NCI-H1092 treated with DMSO at 0.1 percent for 48 hours (cell line): ENCODE measurements at places on chromosomes 2 and 18.

- no peak for DNase-seq
Measured at GRCh38 chr2:80185091-80185490, 119.5 kb downstream of the LRRTM1 start.

GRCh38 chr2:74939919-74940812, 18.3 kb upstream of the POLE4 start:
- DNase-seq, result no peak

DNA sequence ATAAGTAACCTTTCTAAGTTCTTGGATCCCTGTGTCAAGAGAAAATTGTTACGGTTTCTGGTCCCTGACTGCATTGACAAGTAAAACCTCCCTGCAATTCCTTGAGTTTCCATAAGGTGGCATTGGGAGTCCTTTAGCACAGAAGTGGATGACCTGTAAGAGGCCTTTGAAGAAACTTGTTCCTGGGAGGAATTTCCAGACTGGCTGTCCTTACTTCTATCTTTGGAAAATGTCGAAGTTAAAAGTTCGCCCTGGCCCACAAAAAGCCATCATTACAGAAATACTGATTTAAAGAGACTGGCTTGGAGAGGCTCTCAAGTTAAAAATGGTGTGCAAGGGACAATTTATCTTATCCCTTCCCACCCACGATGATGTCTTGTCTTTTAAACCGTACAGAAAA, 218.4 kb downstream of the CDH20 start:
- peak; percentile 64 for DNase-seq

DNA sequence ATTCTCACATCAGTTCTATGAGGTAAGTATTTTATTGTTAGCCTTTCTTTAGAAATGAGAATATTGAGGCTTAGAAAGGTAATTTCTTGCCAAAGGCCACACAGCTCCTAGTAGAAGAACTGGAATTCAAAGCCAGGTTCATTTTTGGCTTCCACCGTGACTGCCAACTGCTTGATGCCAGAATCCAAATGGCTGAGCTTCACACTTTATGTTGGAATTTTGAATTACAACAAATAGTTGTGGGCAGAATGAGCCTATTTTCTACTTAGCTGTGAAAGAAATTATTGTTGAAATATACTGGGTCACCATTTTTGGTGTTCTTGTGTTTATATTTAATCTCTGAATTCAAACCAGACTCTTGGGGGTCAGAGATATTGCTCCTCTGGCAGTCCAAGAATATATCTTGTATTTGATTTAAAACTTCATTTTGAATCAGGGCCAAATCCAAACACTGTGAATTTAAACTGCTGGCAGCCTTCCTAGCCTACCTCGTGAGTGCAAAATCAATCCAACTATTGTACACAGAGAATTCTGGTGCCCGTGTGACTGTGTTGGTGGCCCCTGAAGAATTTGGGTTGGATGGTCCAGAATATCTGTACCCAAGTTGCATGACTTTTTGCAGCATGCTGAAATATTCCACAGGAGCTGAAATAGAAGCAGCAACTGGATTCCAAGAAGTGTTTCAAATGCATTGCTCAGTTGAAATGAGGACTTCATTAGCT, 35.6 kb upstream of the LPIN1 start:
- DNase-seq, result peak; percentile 6

DNA sequence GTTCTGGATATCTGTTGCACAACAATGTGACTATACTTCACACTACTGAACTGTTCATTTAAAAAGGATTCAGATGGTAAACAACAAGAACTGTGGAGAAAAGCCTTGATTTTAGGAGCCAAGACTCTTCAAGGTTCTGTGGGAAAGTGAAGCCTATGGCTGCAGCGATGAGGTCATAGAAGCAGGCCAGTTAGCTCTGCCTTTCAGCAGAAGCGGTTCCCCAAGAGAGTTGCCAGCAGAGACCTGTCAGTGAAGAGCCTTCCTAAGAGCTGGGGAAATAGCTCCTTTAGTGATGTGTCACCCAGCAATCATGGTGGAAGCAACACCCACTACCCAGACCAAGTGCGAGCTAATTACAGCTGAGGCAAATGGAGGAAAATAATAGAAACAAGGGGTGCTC, 346.5 kb upstream of the ETAA1 start:
- no peak for DNase-seq

DNA sequence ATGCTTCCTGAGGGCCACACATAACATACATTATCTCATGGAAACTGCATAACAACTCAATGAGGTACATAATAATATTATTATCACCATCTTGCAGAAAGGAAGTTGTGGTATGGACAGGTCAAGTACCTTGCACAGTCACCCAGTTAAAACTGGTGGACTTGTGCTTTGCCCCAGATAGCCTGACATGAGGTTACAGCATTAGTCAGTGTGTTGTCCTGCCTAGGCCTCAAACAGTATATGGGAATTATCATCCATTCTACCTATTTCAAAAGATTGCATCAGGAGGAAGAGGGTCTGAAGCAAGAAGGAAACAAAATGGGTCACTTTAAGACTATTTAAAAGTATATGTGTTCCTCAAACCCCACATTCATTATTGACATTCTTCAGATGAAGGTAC, 5.4 kb upstream of the ANTXR1 start:
- DNase-seq, result no peak

DNA sequence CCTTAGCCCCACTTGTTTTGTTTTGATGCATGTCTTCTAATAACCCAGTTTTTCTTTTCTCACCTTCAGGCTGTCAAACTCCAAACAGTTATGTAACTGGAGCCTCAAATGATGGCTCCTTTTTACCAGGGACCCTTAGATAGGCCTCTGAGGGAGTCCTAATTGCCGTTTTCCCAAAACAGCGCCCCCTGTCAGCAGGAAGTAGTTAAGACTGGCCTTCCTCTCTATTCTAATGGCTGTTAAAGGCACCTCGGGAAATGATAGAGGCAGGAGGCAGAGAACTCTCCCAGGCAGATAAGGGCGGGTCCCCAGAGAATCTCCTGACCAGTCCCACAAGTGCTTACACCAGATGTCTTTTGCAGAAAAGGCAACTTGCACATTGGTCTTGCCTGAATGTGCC, 123.2 kb downstream of the KCNS3 start:
- no peak for DNase-seq

DNA sequence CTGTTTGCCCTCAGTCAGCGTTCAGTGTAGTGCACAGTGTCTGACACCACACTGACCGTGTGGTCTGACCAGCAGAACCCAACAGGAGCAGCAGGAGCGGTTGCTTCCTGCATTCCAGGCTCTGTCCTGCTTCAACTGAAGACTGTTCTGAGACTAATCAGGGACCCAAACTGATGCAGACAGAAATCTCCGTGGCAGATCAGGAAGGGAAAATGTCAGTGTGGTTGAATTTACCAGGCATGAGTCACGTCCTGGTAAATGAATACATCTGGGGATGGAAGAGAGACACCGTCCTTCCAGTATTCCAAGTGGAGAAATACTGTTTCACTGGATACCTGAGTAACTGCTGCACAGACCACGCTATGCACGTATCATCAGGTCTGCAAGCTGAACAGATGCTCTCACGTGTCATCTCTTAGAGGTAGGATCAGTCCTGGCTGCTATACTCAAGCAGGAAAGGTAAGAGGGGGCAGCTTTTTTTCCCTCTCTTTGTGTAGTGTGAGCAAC, 223.6 kb upstream of the EPAS1 start:
- no peak for DNase-seq

GRCh38 chr2:121442889-121443288, 87.8 kb upstream of the RNU4ATAC start:
- DNase-seq, result no peak

DNA sequence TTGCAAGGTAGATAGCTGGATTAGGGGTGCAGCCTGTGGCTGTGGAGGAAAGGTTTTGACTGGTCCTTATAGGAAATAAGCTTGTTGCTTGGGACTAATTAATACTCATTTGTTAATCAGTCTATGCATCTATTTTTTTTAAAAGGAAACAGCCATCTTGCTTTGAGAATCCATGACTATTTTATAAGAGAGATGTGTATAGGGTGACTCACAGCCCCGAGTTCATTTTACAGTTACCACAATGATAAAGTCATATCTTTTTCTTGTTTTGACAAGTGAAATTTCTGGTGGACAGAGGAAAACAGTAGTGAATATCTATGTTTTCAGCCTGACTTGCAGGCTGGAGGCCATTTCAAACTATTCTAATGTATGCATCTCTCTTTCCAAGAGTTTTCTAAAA, 193.5 kb upstream of the CCDC68 start:
- no peak for DNase-seq

DNA sequence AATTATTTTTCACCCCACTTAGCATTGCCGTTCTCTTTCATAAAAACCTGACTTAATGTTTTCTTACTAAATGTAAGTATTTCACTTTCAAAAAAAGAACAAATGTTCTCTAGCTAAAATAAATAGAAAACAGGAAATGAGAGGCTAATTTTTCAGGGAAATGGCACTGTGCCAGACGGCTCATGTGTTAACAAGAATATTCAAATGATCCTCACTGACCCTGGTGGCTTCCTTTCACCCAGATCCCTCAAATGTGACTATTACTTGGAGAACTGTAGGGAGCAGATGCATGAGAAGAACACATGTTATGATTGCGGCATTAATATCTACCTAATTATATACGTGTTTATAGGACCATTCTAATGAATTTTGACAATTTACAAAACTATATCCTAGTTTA, 827.7 kb downstream of the SOCS6 start:
- no peak for DNase-seq

DNA sequence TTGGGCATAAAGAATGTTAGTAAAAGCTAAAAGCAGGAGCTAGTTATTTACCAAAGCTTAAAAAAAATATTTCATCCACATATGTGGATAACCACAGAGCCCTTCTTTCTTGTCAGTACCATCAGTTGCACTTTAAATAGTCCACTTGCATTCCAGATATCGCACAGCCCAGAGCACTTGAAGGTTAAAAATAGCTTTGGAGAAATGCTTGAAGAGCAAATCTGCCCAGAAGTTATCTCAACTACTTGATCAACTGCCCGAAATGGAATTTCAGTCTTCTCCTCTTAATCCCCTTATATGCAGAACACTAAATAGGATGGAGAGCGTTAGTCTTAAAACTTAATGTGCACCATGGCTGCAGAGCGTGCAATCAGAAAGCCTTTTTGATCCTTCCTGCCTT, 148.3 kb downstream of the PLEKHA3 start:
- no peak for DNase-seq

GRCh38 chr2:109423556-109424359, 190.0 kb downstream of the SEPTIN10 start:
- DNase-seq, result no peak

GRCh38 chr2:150136401-150136800, 351.1 kb downstream of the RND3 start:
- no peak for DNase-seq

DNA sequence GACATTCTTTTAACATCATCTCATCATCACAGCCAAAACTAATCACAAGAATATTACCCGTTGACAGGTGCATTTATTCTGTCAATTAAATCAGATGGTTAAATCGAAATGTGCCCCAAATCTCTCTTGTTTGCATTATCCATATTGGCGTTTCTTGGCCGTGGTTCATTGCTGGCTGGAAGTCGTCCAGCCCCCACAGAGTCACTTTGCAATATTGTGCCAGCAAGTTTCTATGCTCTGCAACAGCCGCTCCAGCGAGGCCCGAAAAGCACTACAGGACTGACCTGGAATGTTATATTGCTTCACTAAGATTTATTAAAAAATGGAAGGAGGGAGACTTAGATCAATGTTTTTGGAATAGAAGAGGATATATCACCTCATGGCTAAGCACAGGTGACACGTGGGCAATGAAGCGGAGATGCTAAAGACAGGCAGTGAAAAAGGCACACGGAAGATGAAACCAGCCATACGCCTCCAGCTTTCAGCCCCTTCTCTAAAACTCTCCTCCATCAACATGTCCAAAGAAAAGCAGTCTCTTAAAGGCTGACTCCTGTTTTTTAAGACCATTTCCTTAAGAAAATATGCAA, 176.8 kb upstream of the VRK2 start:
- DNase-seq, result peak; percentile 72

- DNase-seq, result no peak
Measured at GRCh38 chr2:157053876-157054275, 203.6 kb upstream of the GALNT5 start.

DNA sequence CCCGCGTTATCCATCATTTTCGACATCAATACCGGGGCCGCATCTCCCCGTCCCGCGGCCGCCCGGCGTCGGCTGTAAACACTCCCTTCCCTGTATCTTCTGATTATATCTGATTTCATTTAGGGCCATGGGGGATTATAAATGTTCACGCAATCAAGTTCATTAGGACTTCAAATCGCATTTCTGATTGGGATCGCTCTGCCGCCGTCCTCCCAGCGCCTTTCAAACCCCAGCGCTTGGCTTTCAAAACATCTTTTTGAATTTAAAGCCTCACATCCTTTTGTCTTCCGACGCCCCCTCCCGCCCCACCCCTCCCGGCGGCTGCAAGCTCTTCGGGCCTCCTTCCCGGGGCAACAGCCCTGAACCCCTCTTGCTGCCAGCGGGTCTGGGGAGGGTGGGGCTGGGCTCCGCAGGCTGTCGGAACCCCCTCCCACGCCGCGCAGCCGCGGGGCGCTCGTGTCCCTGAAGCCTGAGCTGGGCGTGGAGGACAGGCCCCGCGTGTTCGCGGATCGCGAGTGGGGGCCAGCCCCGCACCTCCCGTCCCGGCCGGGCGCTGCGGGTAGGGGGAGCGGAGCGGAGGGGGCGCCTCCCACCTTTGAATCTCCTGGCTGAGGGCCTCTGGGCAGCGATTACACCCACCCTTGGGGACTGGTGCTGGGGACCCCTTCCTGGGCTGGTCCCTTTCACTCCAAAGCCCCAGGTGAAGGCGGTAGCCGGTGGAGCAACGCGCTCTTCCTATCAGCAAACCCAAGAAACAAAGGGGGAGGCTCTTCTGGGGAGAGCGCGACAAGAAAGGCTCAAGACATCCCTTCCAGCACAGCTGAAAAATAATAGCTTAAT, 11.3 kb upstream of the GBX2 start:
- DNase-seq, result no peak

DNA sequence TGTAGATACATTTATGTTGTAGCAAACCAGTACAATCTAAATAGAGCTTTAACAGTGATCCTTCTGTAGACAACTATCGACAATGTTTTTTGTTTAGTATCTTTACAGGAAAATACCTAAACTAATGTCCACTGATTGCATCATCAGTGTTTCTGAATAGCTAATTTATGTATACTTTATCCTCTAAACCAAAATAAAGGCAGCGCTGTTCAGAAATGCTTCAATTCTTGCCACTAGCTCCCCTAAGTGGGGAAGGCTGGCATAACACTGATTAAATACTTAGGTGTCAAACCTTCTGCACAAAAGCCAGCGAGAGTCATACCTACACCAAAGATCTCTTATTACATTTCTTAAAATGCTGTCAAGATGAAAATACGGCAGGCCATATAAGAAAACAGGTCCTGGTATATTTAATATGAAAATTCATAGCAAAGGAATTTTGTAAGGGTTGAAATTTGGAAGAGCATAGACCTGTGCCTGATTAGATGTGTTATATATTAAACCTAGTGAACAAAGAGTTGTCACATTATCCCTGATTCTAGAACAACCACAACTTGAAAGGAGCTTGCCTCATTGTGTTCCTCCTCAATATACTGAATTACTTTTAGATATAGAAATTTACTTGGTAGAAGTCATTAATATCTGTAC, 1693.4 kb upstream of the SLC39A10 start:
- DNase-seq, result peak; percentile 24

- DNase-seq, result no peak
Measured at GRCh38 chr2:112529757-112530156, 12.5 kb upstream of the POLR1B start.

GRCh38 chr2:96161898-96162297, 16.7 kb upstream of the DUSP2 start:
- DNase-seq, result no peak
